SK-N-SH treated with all-trans-retinoic acid at 6 μM for 48 hours (cell line): ENCODE measurements at places on chromosomes 1 and 21.

DNA sequence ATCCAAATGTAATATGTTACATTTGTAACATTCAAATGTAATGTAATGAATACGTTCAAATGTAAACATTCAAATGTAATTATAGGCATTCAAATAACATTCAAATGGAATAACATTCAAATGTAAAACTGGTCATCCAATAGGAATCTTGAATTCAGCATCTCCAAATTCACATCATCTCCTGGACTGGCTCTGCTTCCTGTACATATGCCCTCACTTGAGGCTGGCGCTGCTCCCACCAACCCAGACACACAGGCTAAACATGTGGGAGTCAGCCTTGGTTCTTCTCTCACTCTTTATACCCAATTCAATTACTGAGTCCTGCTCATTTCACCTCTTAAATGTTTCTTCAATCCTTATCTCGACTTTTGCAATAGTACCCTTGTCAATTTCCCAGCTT lies 6.9 kb downstream of the EBNA1BP2 start:
- no peak for ATAC-seq

DNA sequence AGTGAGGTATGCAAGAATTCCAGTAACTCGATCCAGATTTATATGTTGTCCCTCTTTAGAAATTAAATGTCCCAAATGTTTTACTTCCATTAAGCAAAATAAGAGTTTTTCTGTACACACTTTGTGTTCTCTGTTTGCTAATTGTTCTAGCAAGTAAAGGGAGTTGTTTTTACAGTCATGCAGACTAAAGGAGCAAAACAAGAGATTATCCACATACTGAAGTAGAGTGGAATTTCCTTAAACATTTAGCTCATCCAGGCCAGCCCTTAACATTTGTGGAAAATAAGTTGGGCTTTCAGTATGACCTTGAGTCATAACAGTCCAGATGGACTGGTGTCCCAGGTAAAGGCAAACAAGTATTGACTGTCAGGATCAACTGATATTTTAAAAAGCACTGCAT lies 44.1 kb upstream of the TINAGL1 start:
- no peak for ATAC-seq

GRCh38 chr1:160001440-160001839 lies 30.4 kb downstream of the PIGM start:
- ATAC-seq, result no peak

DNA sequence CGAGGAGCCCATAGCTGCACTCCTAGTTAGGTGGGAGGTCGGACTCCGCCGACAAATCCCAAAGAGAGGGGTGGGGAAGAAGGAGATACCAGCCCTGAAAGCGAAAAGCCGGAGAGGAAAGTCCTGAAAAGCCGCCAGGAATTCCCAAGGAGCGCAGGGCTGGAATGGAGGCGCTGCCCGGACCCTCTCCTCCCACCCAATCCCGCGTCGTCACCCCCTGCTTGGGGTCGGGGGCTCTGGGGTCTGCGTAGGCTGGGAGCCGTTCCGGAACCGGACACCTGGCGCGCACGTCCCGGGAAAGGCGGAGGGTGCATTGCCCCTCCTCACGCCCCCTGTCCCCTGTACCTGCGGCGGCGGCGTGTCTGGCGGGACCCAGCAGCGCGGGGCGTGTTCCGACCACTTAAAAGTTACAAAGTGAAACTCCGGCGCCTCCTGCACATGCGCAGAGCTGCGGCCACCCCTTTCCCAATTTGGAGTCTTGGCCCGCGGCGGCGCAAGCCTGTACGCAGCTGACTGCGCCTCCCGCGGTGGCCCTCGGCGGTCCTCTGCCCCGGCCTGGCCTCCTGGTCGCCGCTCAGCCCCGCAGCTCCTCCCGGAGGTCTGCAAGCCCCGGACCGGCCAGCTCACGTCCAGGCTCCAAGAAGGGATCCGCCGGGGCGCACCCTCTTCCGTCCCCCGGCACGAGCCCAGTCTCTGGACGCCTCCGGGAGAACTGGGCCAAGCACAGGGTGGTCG lies at the start of gene TMEM63A:
TSS of gene TMEM63A (minus strand) at position 422 of the 735 bp plus-strand sequence. CDS start 4,800 bp downstream, outside the sequence.
- ATAC-seq, result peak; percentile 91

DNA sequence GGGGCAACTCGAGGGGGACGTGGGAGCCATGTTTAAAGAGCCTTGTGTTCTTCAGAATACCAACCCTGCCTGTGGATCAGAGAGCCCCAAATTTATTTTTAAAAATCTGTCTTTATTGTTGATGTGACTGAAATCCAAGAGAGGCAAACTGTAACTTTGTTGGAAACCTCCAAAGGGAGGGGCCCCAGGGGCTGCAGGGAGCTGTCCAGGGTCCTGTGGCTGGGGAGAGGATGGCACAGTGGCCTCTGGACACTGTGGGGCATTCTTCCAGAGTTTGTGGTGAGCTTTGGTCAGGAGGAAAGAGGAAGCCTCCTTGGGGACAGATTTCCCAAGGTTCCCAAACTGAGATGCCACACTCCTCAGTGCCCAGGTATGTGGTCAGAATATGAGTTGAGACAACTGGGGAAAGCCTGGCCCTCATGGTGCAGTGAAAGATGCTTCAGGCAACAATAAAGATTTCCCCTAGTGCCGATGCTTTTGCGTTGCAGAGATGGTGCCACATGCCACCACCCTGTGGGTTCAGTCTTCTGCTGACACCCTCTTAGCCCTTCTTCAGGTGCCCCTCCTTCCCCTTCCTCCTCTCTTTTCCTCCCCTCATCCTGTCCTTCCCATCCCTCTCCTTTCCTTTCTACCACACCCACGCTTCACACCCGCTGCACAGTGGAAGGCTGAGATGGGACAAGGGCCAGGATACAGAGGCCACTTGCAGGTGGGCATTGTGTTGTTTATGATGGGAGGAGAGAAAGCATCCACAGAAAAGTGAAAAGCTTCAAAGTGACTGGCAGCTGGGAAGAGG lies 122.1 kb downstream of the UCK2 start:
- ATAC-seq, result no peak

DNA sequence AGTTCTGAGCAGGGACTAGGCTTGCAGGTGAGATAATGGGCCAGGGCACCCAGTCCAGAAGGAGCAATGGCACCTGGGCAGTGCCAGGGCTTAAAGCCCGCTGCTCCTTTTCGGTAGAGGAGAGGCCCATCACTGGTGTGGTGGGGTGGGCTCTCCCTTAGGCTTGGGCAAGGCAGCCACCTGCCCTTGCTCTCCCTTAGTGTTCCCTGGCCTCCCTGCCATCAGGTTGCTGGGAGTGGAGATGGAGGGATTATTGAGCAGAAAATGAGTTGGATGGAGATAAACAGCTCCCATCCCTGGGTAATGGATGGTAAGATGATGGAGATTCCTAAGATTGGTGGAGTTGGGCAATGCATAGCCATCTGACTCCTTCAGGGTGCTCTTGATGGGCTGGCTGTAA lies 7.9 kb downstream of the MYOG start:
- no peak for ATAC-seq

DNA sequence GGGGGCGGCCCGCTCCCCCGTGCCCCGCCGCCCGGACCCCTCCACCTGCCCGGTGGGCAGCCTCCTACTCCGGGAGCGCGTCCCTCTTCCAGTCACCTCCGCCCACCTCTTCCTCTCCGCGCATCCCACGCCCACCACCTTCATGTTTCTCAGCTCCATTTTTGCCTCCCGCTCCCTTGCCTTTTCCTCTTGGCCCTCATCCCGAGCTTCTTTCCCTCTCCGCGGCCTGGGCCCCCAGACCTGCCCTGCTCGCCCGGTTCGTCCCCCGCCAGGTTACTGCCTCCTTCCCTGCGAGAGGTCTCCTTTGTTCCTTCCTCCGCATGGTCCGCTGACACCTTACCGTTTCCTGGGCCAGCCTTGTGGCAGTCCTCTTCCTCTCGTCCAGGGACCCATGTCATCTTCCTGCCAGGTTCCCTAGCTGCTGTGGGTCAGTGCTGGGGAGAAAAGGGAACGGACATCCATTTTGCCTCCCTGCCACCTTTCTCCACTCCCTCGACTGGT lies 563 bp downstream of the QSOX1 start:
- peak; percentile 39 for ATAC-seq

GRCh38 chr21:25215698-25216384 lies 391.4 kb downstream of the MRPL39 start:
- no peak for ATAC-seq

DNA sequence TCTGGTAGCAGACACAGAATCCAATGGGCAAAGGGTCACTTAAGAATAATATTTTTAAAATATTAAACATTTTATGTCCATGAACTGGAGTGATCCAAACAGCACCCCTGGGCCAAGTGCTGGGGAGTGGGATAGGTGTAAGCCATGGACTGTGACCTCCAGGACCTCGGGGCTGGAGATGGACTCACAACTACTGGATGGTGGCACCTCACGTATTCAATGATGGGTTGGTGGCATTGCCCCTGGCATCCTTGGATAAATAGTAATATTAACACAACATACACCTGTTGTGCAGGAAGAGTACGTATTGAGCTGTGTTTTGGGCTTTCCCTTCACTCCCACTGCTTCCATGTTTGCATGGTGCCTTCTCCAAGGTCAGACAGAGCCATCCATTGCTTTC lies 39.3 kb upstream of the TENT5C start:
- no peak for ATAC-seq

- no peak for ATAC-seq
Measured at GRCh38 chr1:160952129-160952510, 2.5 kb downstream of the ITLN2 start.

GRCh38 chr1:164707868-164708331 lies 148.9 kb downstream of the PBX1 start:
- peak; percentile 80 for ATAC-seq

DNA sequence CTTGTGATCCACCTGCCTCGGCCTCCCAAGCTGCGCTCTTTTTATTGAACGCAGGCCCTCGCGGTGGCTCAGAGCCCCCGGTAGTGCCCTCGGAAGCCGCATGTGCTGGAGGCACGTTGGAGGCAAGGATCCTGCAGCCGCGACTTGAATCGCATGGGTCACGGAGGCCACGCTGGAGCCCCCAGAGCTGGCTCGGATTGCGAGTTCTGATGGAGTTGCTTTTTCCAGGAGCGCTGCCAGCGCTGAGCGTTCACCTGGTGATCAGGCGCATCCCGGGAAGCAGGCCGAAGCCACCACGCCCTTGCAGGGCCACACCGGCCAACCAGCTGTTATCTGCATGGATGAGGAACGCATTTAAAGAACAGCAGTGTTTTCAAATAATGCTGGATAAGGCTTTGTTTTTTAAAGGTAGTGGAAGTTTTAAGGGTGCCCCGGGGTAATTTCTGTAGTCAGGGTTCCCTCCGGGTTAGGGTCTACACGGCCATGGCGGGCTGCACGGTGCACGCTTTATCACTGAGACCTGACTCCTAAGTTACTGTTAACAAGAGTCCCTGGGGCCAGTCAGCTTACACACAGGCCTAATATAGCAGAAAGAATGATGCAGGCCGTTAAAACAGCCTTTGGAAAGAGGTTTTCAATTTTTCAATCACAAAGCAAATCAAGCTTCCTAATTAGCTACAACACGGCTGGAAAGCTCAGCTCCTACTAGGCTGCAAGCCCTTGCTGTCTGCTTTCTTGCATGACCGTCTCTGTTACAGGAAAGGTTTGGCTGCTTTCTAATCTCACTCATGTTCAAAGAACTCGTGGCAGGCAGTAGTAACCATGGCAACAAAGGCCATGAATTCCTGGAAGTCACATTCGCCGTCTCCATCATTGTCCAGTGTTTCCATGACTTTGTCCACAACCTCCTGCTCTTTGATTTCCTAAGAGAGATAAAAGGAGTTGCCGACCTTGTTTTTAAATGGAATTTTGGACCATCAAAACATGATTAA lies 6.0 kb downstream of the S100B start:
- peak; percentile 88 for ATAC-seq

DNA sequence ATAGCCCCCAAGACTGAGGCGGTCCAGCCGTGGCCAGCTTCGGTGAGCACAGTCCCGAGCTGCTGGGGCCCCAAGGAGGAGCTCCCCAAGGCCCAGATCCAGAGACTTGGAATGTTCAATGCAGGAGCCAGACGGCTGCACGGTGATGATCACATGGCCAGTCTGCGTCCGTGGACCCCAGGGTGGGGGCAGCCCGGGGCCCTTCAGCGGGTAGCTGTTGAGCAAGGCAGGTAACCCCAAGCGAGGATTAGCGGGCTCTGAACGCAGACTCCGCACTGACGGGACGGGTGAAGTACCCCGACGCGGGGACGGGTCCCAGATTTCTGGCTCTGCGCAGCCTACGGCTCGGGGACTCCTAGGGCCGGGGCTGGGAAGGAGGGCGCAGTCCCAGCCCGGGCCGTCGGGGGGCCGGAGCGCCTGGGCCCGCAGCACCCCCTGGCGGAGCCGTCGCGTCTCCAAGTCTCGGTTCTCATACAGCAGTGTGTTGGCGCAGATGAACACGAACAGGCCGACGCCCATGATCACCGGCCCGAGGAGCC lies 2.7 kb downstream of the TMEM200B start:
- peak; percentile 15; the same call in 1 of the 3 replicates for ATAC-seq

DNA sequence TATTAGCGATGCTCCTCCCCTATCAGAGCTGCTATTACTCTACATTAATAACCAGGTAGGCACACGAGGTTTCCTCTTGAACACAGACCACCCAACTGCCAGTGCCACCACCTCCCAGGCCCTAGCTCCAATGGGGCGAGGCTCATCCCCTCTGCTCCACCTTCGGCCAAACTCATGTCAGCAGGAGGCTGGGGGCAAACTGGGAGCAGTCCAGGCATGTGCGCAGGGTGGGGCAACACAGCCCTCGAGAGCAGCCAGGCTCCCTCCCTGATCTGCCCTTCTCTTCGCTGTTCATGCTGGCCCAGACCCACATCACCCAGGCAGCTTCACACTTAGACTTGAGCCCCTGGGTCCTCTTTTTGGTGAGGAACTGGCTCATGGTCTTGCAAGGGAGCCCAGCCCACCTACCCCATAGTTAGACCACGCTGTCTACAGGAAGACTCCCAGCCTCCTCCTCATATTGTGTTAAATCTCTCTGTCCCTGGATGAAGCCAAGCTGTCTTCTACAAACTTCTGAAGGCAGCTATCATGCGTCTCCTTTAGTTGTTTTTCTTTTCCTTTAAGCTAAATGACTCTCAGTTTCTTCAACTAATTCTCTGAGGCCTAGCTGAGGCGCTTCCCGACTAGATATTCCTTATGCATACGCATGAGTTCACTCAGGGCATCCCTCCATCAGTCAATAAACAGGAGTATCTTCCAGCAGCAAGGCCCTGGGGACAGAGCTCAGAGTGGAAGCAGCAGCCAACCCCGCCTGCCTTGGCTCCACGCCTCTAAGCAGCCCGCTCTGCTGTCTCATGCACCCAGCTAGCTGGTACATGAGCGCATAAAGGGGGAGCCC lies 12.0 kb downstream of the TMEM9 start:
- no peak for ATAC-seq

DNA sequence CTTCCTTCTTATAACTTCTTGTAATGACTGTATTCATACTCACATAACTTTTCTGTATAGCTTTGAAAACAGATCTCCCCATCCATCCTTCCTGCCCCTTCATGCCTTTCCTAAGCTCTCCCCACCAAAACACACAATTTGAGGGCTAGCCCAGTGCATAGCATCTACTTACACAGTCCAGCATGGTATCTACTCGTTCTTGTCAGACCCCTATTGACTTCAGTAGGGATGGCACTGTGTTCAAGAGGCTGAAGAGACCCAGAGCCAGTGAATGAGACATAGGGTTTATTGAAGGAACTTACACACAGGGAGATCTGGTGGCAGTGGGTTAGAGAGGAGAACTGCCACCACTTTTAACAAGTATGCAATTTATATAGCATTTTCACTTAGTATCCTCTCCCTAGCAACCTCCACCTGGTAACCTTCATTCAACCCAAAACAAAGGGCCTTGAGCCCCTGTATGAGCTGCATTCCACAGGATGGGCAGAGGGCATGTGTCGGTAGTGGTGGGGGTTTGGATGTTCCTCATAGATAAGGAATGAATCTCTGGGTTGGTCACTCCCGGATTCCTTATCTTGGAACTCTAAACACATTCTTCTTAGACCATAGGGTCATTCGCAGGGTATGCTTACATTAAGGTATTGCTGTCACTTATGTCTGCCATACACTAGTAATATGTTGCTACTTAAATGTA lies 64.9 kb upstream of the GNG12 start:
- no peak for ATAC-seq
